ENCODE measurements at places on chromosomes 16 and 17. TPM values are rescaled to one million over a fixed set of nuclear protein-coding genes. Genes with fewer than 3 reads are reported as not detected.

The SCNN1B gene
- 0.81 TPM for total RNA-seq

The ARHGAP44 gene
- total RNA-seq = 1.6 TPM

DNA sequence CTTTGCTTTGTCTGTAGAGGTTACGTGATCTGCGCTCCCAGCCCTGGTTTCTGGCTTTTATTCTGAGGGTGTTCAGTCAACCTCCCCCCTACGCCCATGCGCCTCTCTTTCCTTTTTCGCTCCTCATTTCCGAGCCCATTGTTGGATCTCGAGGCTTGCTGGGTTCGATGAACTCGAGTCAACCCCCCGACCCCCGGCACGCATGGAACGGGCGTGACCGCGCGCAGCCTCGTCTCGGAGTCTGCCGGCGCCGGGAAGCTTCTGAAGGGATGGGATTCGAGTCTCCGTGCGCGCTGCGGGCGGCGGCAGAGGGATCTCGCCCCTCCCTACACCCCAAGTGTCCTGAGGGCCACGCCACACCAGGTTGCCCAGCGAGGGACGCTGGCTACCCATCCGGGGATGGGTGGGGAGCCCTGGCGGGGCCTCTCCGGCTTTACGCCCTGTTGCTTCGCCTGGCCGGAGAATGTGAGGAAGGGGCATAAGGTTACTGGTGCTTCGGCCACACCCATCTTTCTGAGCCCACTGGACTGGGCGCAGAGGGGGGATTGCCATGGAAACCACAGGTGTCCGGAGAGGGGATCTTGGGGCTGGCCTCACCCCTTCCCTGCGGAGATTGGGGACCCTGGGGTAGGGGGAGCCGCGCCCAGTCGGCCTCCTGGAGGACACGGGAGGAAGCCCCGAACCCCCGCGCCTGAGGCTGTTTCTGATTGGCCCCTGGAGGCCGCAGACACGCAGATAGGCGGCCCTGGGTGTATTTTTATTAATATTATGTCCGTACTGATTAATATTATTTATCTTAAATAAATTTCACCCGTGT, 1.8 kb downstream of the MAPT start:
- peak; percentile 15 for DNase-seq

The TBC1D3K gene
- total RNA-seq = not detected

GRCh38 chr16:74297145-74297665, 591 bp downstream of the PSMD7 start:
- DNase-seq = peak; percentile 28

DNA sequence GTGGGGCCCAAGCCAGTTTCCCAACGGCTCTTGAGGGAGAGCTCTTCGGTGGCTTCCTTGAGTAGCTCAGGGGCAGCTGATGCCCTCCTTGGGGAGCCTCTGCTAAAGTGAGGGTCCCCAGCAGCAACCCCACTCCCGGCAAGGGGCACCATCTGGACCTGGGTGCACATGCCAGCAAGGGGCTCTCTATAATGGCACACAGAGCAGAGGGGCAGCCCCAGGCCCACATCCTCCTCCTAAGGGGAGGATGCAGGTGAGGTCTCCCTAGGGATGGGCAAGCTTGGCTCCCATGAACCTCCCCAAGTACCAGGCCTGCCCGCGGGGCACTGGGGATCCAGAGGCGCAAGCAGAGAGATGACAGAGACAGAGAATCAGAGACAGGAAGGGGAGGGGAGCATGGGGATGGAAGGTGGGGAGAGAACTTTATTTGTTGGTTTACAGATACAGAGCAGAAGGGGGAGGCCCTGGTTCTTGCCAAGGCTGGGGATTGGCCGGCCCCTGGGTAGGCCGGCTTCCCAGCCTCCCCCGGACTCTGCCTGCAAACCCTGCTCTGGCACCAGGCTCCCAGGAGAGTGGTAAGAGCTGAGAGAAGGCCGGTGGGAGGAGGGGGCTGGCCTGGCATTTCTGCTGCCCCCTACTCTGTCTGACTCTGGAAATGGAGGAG, 61.4 kb downstream of the SRCIN1 start:
- DNase-seq = no peak

DNA sequence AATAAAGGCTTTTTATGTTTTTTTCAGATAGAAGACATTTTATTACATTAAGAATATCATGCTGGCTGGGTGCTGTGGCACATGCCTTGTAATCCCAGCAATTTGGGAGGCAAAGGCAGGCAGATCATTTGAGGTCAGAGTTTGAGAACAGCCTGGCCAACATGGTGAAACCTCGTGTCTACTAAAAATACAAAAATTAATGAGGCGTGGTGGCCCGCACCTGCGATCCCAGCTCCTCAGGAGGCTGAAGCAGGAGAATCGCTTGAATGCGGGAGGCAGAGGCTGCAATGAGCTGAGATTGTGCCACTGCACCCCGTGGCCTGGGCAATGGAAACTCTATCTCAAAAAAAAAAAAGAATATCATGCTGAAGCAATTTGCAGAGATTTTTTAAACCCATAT, 29.1 kb upstream of the HAPSTR1 start:
- no peak for DNase-seq

GRCh38 chr17:53142890-53143289, 679.8 kb upstream of the KIF2B start:
- no peak for DNase-seq

DNA sequence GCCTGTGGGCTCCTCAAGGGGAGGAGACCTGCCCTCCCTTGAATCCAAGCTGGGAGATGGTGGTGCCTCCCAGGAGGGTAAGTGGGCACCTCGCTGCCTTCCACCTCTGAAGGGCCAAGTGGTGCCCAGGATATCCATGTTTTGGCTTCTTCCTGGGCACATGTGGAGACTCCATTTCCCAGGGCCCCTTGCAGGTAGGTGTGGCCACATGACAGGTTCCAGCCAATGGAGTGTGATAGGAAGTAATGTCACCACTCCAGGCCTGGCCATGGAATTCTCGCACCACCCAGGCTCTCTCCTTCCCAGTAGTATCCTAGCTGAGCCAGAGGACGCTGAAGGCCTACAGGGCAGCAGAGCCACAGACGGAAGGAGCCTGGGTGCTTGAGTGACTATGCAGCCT, 17.6 kb upstream of the PEMT start:
- DNase-seq = no peak

The LAT gene
- total RNA-seq = 0.31 TPM

GRCh38 chr16:85909932-85910853, 11.2 kb downstream of the IRF8 start:
- DNase-seq = no peak

DNA sequence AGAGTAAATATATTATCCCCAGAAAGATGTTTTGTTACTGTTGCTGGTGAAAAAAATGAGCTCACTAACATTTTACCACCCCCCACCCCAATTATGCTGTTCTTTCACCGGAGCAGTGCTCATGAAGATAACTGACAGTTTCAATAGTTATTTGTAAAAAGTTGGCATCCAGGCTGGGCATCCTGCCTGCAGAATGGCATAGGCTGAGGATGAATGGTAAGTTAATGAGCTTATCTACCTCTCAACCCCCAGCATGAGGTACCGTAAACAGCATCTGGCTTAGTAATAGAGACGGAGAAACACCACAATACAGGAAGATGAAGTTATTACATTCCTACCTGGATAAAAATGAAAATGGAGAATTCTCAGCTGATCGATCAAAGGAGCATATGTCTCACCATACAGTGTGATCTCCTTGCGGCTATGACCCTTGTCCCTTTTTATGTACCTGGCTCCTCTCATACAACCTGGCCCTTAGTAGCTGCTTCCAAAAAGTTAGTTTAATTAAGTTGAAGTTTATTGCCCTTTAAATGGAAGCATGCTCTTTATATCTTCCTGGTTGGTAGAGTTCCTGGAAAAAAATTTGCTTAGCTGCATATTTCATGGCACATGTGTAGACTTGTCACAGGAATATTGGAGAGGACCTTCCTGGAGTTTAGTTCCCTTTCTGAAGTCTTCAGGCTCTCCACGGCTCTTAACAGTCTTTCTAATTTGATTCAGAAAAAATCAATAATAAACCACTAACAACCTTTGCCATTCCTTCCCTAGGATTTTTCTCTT, 61.2 kb upstream of the MPHOSPH6 start:
- DNase-seq = no peak

DNA sequence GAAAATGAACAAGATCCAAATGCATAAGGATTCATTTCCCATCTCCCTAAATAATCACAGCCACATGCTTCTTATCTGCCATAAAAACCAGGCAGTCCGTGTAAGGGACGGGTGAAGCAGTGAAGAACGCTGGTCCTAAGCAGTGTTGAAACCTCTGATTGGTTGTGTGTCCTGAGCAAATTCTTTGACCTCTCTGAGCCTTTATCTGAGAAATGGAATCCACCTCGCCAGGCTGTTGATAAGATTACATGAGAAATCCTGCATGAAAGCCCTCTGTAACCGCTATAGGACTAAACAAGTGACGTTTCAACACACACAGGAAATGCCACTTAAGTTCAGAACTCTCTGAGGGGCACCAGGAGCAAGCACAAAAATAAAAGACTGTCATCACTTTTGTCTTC, 26.8 kb downstream of the GAS7 start:
- no peak for DNase-seq

DNA sequence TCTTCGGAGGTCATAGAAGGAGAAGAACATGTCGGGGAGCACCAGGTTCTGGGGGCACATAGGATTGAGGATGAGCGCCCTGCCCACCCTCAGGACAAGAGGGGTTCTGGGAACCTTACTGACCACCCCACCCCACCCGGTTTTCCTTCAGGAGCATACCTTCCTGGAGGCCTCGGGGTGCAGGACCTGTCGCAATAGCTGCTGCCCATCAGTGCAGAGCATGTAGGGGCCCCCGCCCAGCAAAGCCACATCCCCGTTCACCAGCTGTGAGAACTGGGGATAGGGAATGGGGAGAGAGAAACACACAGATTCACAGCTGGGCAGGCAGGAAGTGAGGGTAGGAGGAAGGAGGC, 2.1 kb downstream of the ESRP2 start:
- DNase-seq = no peak

- no peak for DNase-seq
Observed at GRCh38 chr16:67919622-67920221, 11.9 kb downstream of the CTRL start.

DNA sequence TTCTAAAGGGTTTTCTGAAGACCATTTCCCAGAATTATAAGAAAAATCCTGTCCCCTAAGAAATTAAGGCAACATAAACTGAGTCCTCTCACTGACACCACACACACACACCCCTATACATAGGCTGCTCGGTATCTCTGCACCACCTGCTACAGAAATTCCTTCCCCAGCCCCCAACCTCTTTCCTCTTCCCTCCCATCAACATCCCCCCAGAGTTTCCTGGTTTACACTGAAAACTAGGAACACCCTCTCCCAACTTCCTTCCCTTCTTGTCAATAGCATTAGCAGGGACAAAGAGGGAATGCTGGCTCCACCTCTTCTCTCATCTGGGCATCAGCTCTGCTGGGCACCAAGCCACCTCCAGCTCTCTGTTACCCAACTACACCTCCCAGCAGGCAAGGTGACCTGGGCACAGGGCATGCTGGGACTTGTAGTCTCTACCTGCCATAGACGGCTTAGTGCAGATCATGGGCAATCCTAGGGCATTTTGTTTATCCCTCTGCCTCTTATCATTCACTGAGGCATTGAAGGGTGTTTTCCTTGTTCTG, 15.7 kb downstream of the CAVIN1 start:
- peak; percentile 96 for DNase-seq

- no peak for DNase-seq
Observed at GRCh38 chr16:24428756-24429155, 110.6 kb upstream of the RBBP6 start.

GRCh38 chr16:546909-547770, 13.1 kb upstream of the PRR35 start:
- no peak for DNase-seq

GRCh38 chr17:13931800-13932460, 137.4 kb upstream of the COX10 start:
- peak; percentile 76 for DNase-seq

All from gastrocnemius medialis (tissue), 4 donors.